ENCODE measurements at places on chromosomes 6 and 20.

GRCh38 chr6:36329798-36330291 is 6.8 kb downstream of the BNIP5 start:
- no peak for DNase-seq

DNA sequence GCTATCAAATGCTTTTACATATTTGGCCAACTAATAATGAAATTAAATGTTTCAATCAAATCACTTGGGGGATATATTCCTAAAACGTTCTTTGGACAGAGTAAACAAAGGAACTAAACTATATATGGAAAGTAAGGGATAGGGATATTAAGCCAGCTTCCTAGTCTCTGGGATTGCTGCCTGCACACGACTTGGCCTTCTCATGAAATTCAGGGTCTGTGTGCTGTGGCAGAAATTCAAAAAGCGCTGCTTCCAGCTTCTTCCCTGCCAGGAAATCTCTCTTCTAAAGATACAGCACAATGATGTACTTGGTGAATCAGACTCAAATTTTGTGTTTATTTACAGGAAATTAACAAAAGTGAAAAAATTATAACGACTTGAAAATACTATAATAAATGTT is 206.3 kb upstream of the RAB32 start:
- no peak for DNase-seq

GRCh38 chr6:11110921-11111768 is at the start of gene ERVFRD-1:
ERVFRD-1 (minus strand) TSS chr6:11111725; CDS start chr6:11105310, 6,415 bp downstream.
- DNase-seq, result no peak

- DNase-seq, result no peak
Observed at GRCh38 chr6:43985329-43985728, 141.9 kb downstream of the MRPL14 start.

GRCh38 chr6:107656401-107656800 is 166.5 kb downstream of the SOBP start:
- DNase-seq, result no peak

- no peak for DNase-seq
Observed at GRCh38 chr6:39792540-39793450, 619 bp downstream of the DAAM2 start.

GRCh38 chr6:8914700-8915099 is 479.4 kb upstream of the SLC35B3 start:
- DNase-seq, result no peak

GRCh38 chr6:83125425-83125824 is 58.0 kb downstream of the DOP1A start:
- DNase-seq, result no peak

GRCh38 chr6:71406865-71407860 is 118.6 kb downstream of the OGFRL1 start:
- DNase-seq, result no peak

DNA sequence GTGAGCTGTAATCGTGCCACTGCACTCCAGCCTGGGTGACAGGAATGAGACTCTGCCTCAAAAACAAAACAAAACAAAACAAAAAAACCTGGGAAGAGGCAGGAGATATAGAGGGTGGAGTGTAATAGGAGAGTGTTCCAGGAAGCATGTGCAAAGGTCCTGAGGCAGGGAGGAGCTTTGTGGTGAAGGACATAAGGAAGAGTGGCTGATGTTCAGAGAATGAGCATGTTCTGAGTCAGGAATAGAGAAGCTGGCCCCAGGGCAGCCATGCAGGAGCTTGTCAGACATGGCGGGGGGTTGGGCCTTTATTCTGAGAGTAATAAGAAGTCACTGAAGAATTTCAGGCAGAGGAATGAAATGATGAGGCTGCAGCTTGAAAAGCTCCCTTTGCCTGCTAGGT is 337.0 kb downstream of the CDH26 start:
- DNase-seq, result no peak

GRCh38 chr20:59007665-59008511 is 834 bp upstream of the CTSZ start:
- DNase-seq, result peak; percentile 53

DNA sequence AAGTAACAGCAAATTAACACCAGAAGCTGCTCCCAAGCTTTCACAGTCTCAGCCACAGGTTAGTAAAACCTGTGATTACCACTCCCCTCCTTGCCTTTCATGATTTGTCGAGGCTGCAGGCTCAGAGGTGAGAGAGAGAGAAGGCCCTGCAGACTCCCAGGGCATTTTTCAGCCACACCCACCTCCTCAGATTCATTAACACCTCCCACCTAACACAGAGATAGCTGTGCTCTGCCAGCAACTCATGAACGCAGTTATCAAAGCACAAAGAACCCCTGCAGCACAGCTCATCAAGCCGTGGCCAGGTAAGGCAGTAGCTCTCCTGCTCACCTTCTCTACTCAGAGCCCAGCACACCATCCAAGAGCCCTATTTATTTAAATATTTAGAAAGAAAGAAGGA is 27.1 kb downstream of the F13A1 start:
- no peak for DNase-seq

DNA sequence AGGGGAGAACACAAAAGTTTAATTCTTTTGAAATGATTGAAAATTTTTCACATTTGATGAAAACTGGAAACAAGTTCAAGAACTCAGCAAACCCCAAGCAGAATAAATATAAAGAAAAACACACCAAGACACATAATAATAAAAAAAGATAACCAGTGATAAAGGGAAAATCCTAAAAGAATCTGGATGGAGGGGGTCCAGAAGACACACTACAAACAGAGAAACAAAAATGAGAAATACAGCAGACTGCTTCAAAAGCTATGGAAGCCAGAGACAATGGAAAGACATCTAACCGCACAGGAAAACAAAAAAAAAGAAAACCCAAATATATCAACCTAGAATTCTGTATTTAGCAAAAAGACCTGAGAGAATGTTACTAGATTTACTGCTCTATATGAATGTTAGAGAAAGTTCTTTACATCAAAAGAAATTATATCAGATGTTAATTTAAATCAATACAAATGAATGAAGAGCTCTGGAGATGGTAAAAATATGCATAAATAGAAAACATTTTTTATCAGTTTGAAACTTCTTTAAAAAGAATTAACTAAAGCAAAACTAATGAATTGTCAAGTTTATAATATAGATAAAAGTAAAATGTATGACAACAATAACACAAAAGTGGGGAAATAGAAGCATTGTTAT is 310.7 kb upstream of the PREP start:
- no peak for DNase-seq

GRCh38 chr6:130593200-130593599 is 227.4 kb downstream of the TMEM200A start:
- DNase-seq, result no peak

All from activated naive CD4-positive, alpha-beta T cell treated with anti-CD3 and anti-CD28 coated beads, Interleukin-2, amount 50 U/mL, for 72 hours (primary cell).